ENCODE measurements at places on chromosomes 6 and 20.

DNA sequence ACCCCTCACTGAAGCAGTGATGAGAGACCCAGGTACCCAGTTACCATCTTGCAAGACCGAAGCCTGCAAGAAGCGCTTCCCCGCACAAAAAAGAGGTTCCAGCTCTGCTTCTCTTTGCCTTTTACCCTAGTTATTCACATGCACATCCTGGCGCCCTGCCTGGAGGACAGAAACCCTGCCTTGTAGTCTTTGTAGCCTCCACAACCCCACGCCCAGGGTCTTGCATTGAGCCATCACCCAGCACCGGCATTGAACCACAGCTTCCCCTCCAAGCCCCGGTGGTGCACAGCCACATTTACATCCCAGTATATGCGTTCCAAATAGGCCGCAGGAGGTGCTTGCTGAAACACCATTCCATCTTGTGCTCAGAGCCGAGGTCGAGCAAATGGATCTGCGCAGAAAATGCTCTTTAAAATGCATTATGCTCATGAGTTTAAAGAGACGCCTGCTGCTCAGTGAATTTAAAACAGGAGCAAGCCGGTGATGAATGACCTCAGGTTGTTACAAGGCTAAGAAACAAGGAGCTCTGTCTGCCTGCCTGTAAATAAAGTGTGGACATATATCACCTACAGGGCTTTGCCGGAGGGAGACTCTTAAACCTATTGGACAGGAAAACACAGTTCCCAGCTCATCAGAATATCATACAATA is 61.7 kb downstream of the GNAS-AS1 start:
- no peak for DNase-seq

DNA sequence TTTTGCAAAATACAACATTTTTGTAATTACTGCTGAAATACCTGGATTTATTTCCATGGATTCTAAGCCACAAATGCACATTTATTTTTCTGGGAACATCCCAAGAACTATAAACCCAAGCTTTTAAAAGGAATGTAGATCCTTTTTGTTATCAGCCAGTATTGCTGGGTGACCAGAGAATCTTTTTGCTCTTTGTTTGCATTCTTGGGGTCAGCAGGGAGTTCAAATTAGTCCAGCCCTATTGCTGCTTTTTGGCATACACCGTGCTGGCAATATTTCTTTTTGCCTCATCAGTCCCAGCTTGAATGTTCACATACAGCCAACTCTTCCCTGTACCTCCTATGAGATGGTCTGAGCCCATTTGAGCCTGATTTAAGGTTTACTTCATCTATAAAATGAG is 155.2 kb upstream of the CNR1 start:
- no peak for DNase-seq

DNA sequence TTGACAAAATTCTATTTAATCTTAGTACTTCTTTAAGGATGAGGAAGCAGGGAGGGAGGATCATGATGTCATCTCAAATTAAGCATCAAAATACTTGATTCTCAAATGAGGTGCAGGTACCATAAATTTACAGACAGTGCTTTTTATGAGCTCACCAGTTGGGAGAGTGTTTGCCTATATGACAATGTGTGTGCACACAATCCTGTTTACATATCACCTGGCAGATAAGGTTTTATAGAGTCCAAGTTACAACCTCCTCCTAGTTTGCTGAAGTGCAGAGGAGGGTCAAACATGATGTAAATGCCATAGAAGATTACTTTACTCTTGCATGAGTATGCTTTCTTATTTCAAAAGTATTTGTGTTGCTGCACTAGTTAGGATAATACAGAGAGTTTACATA is 6.4 kb downstream of the ATXN1 start:
- DNase-seq: no peak

DNA sequence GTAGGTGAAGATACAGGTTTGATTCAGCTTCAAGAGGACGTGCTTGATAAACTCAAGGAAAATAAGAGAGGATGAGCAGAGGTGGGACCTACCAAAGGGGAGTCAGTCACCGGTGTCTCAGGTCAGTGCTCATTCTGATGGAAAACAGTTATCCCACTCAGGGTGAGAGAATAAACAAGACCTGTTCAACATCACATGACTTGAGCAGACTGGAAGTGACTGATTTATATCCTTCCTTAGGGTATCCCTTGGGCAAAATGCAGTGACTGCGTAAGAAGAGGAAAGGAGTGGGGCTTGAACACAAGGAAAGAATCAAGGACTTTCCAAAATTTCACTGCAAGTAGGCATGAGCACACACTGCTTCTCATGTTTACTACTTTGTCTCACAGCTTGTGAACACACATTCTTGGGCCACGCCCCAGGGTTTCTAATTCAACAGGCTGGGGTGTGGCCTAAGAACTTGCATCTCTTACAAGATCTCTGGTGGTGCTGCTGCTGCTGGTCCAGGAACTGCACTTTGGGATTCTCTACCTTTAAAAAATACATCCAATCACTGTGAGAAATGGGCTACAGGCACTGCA is 11.6 kb downstream of the CST3 start:
- DNase-seq: no peak
